ENCODE measurements at places on chromosomes 2 and 18.

- no peak for DNase-seq
These were observed 95.0 kb downstream of the TNFRSF11A start for GRCh38 chr18:62420151-62420512.

DNA sequence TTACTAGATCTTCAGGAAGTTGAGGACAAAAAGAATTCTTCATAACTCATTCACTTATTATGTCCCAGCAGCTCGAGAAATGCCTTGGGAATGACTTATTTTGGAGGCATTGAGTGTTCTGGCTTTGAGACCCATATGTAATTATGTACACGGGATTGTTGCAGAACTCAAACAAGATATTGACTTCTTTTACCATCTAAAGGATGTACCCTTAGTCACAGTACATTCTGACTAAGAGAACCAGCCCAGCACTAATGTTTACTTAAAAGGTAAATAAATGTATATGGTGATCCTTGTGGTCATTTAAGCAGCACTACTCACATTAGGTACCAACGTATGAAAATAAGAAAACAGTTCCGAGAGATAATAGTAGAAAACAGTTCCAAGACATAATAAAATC is 268.9 kb downstream of the ADCYAP1 start:
- no peak for DNase-seq

DNA sequence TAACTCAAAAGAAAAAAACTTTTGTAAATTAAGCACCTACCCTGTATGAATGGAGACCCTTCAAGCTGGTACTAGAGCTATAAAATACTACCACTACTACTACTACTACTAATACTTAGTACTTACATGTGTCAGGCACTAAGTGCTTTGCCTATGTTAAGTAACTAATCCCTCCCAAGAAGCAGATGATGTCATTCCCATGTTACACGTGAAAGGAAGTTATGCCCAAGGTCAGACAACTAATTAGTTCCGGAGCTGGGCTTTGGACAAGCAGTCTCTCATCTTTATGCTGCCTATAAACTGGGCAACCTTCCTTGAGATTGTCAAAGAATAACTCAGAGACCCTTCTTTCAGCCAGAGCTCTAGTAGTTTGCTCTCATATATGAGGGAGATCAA is 13.9 kb upstream of the ATP6V1B1 start:
- DNase-seq, result no peak

- no peak for DNase-seq
These were observed 391.7 kb downstream of the TNS1 start for GRCh38 chr2:217611056-217611455.

DNA sequence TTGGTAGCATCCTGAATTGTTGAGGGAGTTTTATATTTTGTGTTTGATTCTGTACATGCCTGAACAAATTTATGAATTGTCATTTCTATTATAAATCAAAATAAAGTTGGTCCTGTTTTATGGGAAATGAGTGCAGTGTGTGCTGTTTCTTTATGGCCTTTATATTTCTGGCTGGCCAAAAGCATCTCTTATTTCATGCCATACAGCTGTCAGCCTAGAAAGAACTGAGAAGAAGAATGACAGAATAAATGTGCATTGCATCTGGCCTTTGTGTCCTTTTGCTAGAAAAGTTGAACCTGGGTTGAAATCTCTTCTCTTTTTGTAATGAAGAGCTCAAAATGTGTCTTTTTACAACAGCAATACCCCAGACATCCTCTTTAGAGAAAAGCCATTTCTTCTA is 474.7 kb upstream of the LRATD1 start:
- no peak for DNase-seq

- no peak for DNase-seq
These were observed 277.0 kb upstream of the HNRNPA3 start for GRCh38 chr2:176935543-176936102.

DNA sequence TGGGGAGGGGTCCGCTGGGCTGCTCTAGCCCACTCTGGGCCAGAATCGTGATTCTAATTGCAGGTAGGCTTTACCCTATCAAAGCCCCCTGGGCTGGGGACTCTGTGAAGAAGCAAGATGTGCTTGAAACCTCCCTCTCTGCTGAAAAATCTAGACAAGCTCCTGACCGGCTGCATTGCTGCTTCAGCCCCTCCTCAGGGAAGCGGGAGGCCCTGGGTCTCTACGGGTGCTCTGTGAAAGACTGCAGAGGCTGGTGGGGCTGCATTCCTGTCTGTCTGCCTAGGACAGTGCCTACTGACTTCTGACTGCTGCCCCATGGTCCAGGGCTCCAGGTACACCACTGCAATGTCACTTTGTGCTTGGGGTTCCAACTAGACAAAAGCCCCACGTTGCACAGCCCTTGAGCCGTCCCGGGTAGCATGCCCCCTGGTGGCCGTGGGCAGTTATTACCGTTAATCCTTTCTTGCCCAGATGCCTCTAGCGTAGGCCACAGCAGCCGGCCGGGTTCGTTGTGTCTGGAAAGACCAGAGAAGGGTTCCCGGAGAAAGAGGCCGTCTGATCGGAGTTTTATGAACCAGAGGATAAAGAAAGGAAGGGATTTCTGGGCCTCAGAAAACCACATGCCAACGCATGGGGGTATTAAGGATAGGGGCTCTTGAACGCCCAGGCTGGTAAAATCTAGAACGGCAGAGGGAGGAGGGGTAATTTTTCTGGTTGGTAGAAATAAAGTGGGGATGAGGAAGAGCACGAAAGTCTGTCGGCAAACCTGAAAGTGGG is 15.9 kb upstream of the C1QL2 start:
- peak; percentile 71 for DNase-seq

- DNase-seq, result no peak
These were observed 12.5 kb upstream of the ATOH8 start for GRCh38 chr2:85741211-85741832.

DNA sequence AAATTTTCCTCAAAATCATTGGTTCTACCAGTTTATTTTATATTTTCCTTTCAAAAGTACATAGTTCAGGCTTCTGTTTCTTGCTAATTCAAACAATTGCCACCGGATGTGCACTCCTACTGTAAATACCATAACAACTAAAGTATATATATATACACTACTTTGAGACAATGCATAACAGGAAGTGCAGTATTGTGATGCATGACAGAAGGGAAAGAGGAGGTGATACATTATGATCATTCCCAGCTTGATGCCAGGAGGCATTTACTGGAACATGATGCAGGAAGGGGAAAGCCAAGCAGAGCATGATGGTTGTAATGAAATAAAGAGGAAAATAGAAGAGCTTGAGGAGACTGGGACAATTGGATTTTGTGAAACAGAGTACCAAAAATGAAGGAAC is 215.2 kb upstream of the NT5C1B start:
- DNase-seq, result no peak

GRCh38 chr2:153004627-153005026 is 286.2 kb downstream of the ARL6IP6 start:
- DNase-seq, result no peak

- DNase-seq, result no peak
These were observed 220.3 kb downstream of the BCL2 start for GRCh38 chr18:63099091-63099840.

GRCh38 chr2:205198140-205198525 is 484.2 kb upstream of the NRP2 start:
- DNase-seq, result no peak

DNA sequence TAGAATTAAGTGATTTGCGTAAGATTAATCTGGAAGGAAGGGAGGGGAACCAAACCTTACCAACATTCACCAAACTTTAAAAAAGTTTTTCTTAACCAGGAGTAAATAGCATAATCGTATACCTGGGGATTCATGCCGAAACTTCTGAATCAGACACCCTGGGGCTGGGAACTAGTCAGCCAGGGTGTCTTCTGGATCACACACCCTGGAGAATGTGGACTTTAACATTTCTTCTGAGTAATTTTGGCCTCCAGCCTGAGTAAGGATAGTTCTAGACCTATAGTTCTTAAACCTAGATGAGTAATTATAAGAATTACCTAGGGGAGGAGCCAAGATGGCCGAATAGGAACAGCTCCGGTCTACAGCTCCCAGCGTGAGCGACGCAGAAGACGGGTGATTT is 44.1 kb upstream of the MEIS1 start:
- DNase-seq, result no peak

DNA sequence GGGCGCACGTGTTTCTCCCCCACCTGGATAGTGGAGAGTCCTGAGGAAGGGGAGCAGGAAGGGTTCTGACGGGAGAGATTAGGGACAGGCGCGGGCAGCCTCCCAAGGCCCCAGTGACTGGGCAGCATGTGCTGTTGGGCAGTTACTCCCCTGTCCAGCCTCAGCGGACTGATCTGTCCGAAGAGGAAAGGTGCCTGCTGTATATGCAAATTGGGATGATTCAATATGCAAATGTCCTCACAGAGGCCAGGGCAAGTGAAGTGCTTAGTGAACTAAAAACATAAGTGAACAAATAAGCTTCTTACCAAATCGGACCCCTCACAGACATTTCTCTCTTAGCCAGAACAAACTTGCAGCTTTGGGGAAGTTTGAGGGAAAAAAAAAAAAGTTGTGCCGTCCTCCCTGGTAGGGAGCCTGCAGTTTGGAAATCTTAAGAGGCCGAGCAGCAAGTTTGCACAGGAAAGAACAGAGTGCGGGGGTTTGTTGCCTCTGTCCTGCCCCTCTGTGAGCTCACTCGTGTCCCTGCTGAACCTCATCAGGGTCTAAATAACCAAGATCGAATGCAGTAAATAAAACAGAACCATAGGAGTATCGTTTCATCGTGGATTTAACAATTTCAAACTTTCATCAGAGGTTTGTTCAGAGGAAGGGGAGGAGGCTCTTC is 141.4 kb downstream of the KCTD1 start:
- no peak for DNase-seq

DNA sequence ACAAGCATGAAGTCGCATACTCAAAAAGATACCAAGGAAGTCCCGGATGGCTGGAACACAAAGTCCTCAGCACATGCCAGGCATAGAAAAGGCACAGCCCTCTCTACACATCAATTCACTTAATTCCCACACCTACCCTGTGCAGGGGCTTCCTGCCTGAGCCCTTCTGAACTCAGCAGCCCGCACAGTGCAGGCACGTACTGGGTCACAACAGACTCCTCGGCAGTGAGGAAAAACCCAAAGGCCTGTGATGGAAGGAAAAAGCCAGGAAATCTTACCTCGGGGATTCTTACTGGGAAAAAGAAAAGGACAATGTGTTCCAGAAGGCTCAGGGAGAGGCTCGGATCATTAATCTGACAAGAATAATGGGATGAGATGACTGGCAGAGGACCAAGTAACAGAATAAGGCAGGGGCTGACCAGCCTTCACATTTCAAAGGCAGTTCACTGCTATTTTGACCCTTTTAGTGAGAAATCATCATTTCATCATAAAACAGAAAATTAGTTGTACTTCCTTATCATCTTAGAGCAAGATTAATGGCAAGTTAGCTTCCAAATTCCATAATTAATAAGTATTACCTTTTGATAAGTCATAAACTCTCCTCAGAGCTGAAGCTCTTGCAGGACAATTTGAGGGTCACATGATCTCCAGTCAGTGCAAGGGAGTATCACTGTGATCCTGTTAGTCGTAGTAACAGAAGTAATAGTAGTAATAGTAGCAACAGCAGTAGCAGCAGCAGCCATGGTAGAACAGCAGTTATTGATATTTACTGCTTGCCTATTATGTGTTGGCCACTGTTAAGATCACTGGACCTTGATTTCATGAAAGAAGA is 87.4 kb downstream of the STK39 start:
- DNase-seq, result no peak

DNA sequence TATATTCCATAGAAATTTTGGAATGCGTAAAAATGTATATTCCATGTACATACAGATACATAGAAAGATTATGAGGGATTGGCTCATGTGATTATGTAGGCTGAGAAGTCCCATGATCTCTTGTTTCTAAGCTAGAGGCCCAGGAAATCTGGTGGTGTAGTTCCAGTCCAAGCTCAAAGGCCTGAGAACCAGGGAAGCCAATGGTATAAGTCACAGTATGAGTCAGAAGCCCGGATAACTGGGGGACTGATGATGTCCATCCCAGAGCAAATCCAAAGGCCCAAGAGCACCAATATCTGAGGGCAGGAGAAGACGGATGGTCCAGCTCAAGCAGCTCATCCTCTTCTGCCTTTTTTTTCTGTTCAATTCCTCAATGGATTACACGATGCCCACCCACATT is 385.0 kb upstream of the KLHL29 start:
- no peak for DNase-seq

DNA sequence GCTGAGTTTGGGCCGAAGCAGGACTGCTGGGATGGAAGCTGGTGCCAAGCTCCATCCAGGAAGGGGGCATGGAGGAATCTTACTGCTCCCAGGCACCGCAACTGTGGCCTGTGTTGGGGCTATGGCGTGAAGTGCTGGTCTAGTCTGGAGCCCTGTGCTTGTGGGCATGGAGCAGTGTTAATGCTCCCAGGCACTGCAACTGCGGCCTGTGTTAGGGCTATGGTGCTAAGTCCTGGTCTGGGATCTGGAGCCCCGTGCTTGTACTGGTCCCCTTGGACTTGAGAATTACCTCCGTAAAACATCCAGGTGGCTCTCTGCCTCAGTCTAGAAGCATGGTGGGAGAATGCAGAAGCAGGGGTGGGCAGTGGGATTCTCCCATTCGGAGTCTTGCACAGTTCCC is 1379.4 kb upstream of the ACVR2A start:
- no peak for DNase-seq

DNA sequence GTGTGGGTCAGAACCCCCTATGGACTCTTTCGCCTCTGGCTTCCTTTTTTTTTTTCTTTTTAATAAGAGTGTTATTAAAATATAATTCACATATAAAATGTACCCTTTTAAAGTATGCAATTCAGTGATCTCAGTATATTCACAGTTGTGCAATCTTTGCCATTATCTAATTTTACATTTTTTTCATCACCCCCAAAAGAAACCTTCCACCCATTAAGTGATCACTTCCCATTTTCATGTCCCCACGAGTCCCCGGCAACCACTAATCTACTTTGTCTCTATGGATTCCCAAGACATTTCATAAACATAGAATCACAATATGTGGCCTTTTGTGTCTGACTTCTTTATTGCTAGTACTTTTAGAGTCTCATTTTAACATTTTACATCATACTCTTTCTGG is 38.7 kb upstream of the ANXA4 start:
- DNase-seq, result no peak

GRCh38 chr2:150256736-150257135 is 230.7 kb downstream of the RND3 start:
- no peak for DNase-seq

- DNase-seq, result no peak
These were observed 195.5 kb downstream of the ANAPC1 start for GRCh38 chr2:111688482-111688881.

DNA sequence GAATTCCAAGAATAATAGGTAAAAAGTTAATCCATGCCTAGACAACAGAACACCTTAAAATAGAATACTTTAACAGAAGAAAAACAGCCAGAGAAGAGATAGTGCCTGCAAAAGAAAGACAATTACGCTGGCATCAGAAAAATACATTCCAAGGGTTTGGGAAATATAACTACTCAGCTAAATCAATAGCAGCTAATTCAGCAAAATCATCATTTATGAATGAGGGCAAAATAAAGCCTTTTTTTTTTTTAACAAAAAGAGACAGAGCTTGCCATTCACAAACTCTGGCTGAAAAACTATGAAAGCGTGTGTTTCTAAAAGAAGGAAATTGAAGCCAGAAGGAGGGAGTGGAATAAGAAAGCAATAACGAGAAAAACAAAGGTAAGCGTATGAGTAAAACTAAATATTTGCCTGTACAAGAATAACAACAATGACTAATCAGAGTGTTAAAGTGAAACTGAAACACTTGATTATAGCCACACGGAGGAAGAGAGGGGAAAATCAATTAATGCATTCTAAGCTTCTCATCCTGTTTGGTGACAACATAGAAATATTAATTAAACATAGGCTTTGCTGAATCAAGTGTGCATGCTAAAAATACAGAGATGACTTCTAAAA is 90.2 kb downstream of the EHD3 start:
- no peak for DNase-seq
